ENCODE measurements at places on chromosomes 1 and 21.
A peak's percentile ranks its signal among the peaks of the same experiment; 100 is the strongest.

- DNase-seq, result no peak
Observed at GRCh38 chr1:48790397-48790796, 13.7 kb upstream of the BEND5 start.

- DNase-seq, result no peak
Observed at GRCh38 chr1:181763736-181764135, 280.4 kb downstream of the CACNA1E start.

GRCh38 chr21:39661740-39662139, 49.0 kb downstream of the B3GALT5 start:
- no peak for DNase-seq

- DNase-seq, result no peak
Observed at GRCh38 chr1:222921945-222922344, 107.1 kb downstream of the DISP1 start.

- DNase-seq, result no peak
Observed at GRCh38 chr1:37944086-37944763, 2.6 kb downstream of the INPP5B start.

DNA sequence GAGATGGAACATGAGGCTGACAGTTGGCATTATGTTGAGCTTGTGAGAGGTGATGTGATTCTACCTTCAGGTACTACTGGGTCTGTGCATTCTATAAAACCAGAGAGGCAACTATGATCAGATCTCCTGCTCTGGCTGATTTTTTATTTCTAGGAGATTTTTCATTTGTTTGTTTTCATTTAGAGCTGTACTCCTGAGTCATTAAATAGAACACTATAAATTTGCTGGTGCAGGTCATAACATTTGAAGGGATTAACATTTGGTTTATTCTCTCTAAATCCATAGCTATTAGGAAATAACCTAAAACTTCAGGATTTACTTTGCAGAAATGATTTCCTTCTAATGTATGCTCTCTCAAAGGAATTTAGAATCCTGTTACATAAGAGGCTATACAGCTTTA, 42.9 kb downstream of the MAGI3 start:
- DNase-seq, result no peak

- no peak for DNase-seq
Observed at GRCh38 chr1:87937831-87938395, 609.2 kb downstream of the LMO4 start.

GRCh38 chr21:39430457-39430856, 15.1 kb downstream of the LCA5L start:
- peak; percentile 28 for DNase-seq

GRCh38 chr1:69527273-69527672, 40.4 kb upstream of the LRRC7 start:
- DNase-seq, result no peak

DNA sequence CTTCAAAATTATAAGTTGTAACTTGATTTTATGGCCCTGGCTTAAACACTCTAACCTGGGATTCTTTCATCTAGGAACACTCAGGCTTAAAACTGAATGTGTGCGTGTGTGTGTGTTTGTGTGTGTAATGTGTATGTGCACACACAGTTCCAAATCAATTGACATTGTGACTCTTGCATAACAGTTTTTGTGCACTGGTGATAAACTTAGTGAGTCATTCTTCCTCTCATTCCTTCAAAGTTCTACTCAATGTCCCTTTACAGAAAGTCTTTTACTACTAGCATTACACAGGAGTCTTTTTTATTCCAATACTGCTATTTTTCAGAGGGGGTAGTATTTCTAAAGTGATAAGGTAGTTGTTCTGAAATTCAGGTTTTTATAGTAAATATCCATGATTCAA, 943.6 kb downstream of the KCNT2 start:
- no peak for DNase-seq

DNA sequence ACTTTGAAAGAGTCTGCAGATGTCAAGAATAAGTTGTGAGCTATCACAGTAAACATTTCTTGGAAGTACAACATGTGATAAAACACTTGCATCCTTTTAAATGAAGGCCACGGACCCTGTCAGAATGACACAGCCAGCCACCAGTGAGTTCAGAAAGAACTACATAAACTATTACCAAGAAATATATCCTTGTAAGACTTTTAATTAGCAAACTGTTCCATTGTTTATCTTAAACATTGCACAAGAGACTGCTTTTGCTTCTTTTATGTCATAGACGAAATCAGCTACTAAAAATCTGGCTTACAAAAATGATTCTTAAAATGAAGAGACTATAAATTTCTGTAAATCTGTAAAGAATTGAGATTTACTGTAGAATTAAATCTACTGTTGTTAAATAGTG, 17.9 kb downstream of the LRRC7 start:
- DNase-seq, result no peak

GRCh38 chr1:233885196-233885920, 19.1 kb upstream of the SLC35F3 start:
- DNase-seq, result peak; percentile 34

GRCh38 chr1:156407344-156407743, 38.3 kb downstream of the RHBG start:
- no peak for DNase-seq

- no peak for DNase-seq
Observed at GRCh38 chr1:173205146-173206051, 1.7 kb downstream of the TNFSF4 start.

- DNase-seq, result peak; percentile 63
Observed at GRCh38 chr1:9861360-9861759, 37.6 kb upstream of the CLSTN1 start.

- DNase-seq, result no peak
Observed at GRCh38 chr1:211632117-211632807, 43.2 kb downstream of the NEK2 start.

DNA sequence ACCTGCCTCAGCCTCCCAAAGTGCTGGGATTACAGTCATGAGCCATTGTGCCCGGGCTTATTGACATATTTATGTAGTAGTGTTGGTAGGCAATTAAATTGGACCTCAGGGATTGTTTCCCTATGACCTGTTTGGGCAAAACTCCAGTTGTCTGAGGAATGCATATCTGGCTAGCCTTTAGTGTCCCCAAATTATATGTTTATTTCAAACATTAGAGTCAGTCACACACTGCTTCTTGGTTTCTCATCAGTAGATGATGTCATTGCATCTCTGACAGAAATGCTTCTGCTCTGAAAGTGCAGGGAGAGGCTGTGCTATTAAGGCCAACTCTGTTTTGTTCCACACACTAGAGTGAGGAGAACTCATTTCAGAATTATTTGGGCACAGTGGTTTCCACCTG, 12.5 kb downstream of the PIP5K1A start:
- no peak for DNase-seq

DNA sequence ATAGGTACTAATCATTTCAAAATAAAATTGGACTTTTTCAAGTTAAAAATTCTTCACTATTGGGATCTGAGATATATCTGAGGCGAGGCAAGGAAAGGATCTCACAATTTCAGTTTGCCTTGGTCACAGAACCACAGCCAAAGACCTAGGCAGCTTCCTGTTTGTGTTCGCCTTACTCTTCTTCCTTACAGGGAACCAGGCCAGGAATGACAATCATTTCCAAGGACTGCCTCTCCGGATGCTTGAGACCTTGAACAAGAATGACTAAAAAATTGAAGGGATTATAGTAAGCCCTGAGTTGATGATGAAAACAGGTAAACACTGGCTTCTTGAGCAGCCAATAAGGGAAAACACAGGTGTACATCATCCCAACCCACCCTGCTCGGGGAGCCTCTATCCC, 35.2 kb upstream of the SERBP1 start:
- no peak for DNase-seq

- DNase-seq, result peak; percentile 59
Observed at GRCh38 chr1:22428672-22429071, 23.0 kb upstream of the ZBTB40 start.

DNA sequence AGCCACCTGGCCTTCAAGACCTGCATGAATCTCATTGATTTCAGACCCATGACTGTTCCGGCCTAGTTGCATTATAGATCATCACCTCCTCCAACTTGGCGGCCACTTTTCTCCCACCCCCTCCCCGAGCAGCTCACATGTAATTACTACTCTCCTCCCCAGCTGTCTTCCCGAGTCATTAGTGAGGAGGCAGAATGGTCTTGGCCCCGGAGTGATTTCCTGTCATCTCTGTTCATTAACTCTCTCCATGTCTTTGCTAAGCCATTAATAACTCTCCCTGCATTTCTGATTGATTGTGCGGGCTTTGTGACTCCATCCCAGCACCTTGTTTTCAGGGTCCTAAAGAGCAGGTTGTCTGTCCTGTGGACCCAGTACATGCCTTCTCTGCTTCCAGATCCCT, 75.6 kb upstream of the CNTN2 start:
- DNase-seq, result no peak

DNA sequence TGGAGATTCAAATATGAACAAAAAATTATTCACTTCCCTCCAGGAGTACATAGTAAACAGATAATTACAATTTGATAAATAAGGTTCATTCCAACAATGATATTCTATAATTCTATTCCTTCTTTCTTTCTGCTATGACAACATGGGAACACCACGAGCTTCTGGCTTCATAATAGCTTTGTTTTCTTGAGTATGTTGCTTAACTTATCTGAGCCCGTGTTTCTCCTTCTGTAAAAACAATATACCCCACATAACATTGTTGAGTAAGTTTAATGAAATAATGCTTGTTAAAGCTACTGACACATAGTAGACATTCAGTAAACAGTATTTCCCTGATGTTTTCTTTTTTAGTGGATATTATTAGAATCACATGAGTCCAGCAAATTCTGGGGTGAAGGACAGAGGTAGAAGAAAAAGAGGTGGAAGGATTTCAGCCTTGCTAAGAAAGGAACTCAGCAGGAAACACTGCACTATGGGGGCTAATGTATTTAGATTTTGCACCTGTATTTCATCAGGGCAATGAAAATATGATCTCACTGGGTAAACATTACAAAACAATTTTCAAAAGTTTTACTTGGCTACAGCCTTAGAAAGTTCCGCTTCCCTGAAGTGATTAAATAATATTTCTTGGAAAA, 430.8 kb upstream of the C1orf87 start:
- no peak for DNase-seq

DNA sequence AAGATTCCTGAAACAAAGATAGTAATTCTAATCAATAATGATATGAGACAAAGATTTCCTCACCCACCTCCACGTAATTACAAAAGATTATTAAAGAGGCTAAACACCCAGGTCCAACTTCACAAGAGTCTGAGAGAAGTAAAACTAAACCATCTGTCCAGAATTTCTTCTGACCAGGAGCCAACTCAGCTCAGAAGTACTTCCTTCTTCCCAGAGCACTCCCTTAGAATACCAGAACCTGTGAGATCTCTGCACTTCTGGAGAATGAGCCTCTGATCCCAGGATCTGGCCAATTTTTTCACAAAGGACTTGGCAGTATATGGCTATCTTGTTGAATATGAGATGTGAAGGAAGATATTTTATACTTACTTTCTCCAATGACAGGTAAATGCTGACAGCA, 120.6 kb upstream of the PALMD start:
- no peak for DNase-seq

- DNase-seq, result no peak
Observed at GRCh38 chr1:21775550-21775914, 7.4 kb downstream of the USP48 start.

DNA sequence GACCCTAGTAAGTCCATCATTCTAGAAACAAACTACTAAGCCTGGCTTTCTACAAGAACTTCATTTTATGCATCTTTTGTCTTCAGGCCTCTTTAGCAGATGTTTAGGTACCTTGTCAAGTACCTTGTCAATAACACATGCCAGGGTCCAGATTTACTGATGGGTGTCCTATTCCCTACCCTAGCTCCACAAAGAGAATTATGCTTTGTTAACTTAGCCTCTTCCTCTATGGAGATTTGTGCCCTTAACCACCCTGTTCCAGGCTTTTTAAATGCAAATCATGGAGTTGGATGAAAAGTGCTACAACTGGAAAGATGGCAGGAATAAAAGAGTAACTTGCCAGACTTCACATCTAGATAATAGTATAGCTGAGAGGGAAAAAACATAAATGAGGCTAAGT, 42.7 kb downstream of the SPATA46 start:
- no peak for DNase-seq
